ENCODE measurements at places on chromosomes 7 and 10.

DNA sequence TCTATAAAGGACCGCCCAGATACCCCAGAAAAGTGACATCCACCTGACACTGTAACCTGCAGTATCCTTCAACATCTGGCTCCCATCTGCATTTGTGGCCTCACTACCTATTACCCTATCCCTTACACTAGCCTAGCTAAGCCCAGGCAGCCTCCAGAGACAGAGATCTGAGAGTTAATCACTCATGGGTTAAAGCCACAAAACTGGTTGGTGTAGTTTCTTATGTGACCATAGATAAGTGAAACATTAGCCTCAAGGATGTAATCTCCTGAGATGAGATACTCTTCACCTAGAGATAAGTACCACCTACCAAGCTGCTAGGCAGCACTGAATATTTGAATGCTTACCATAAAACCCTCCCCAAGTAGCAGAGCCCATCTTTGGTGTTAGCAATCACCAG lies 35.4 kb downstream of the CTTNBP2 start:
- DNase-seq: no peak

DNA sequence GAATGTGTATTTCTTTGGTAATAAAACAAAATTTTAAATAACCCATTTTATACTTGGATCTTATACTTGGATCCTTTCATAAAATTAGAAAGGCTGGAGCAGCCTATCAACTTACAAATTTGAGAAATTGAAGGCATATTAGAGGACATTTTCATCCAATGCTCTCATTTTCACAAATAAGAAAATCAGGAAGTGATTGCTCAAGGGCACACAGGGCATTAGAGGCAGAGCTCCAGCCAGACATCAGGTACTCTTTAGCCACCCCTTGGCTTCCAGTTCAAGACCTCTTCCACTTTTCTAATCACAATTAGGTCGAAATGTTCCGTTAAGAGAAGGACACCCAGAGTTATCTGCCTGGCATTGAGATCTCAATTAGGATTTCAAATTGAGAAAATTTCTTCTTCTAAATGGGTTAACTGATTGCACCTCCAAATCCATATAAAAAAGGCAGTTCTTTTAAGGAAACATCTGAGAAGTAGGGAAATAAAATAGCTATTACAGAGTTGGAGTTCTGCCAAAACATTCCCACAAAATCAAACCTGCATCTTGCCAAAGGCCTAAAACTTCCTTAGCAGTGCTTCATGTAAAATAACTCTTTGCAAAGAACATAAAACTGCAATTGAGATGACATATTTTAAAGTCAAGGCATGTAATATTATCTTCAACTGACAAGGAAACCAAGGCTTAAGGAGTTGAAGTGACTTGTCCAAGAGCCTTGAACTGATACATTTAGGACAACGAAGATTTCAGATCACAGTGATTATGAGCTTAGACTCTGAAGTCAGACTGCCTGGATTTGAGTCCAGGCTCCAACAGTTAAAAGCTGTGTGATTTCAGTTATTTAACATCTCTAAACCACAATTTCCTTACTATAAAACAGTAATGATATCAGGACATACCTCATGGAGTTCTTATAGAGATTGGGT lies 2.4 kb downstream of the ACTA2 start:
- no peak for DNase-seq

DNA sequence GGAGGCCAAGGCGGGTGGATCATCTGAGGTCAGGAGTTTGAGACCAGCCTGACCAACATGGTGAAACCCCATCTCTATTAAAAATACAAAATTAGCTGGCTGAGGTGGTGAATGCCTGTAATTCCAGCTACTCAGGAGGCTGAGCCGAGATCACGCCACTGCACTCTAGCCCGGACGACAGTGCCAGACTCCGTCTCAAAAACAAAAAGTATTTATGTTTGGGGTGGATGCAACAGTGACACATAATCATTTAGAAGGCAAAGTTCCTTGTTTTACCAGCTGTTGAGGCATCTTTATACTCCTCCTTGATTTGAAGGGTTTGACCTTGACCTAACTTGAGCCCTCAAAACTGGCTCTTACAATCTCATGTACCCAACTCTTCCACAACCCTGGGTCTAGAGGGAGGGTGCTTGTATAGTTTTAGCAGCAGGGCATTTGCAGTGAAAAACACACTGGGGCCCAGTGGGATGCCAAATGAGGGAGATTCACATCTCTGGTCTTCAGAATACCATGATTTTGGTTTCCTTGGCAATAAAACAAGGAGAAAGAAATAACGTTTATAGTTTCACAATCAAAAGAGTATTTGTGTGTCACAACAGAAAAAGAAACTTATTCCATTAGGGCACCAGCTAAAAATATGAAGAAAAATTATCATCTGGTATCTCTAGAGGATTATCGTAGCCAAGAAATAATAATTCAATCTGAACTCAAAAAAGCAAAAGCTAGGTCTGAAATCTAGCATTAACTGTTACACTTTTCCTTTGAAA lies 14.2 kb upstream of the TMEM254 start:
- DNase-seq: no peak

- no peak for DNase-seq
These were observed 568.9 kb upstream of the ANKRD30A start for GRCh38 chr10:36556468-36556867.

DNA sequence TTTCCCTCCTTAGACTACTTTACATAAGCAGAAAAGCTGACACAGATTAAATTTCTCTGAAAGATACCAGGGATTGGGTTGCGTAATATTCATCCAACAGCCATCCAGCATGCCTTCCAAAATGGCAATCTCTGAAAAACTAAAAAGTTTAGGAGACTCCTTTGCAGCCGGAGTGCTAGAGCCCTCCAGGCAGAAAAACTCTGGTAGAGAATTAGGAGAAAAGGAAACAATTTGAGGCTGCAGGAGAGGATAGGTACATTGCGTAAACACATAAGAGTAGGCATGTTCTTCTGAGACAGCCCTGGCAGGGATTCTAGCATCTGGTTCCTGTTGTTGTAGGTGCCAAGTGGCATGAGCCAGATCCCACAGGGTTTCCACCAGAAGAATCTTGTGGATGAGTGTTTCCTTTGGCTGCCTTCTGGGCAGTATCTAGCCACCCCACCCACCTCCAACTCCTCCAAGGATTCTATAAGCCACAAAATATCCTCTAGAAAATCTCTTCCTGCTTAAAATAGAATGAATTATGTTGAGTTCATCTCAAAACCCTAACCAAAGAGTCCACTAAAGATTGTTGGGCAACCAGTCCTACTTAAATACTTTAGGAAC lies 402.4 kb downstream of the HGF start:
- no peak for DNase-seq

- DNase-seq: no peak
These were observed 577.3 kb upstream of the GALNT17 start for GRCh38 chr7:70554646-70555045.

DNA sequence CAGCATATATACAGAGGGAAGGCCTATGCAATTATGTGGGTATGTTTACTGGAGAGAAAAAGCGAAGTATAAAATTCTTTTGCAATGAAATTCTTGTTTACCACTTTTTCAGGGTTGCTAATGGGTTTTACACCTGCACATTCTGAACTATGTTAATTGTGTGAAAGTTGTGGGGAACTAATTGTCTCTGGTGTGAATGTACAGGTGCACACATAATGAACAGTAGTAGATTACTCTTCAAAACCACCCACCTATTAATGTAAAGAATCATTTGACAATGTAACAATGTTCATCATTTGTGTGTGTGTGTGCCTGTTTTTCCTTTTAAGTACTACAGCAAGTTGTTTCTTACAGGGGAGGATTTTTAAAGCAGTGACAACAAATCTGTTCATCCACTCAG lies 80.0 kb upstream of the FEZF1 start:
- DNase-seq: no peak

GRCh38 chr10:127916826-127917225 lies 9.9 kb downstream of the PTPRE start:
- no peak for DNase-seq

GRCh38 chr10:101073631-101074030 lies 11.8 kb downstream of the KAZALD1 start:
- DNase-seq: no peak

- no peak for DNase-seq
These were observed 52.7 kb upstream of the HERPUD2 start for GRCh38 chr7:35747611-35748010.

GRCh38 chr10:78269060-78269459 lies 235.4 kb downstream of the RPS24 start:
- no peak for DNase-seq

All from GM10248 (cell line).